ENCODE measurements at places on chromosomes 4 and X.

- no peak for DNase-seq
Observed at GRCh38 chr4:98571161-98571786, 87.1 kb downstream of the TSPAN5 start.

DNA sequence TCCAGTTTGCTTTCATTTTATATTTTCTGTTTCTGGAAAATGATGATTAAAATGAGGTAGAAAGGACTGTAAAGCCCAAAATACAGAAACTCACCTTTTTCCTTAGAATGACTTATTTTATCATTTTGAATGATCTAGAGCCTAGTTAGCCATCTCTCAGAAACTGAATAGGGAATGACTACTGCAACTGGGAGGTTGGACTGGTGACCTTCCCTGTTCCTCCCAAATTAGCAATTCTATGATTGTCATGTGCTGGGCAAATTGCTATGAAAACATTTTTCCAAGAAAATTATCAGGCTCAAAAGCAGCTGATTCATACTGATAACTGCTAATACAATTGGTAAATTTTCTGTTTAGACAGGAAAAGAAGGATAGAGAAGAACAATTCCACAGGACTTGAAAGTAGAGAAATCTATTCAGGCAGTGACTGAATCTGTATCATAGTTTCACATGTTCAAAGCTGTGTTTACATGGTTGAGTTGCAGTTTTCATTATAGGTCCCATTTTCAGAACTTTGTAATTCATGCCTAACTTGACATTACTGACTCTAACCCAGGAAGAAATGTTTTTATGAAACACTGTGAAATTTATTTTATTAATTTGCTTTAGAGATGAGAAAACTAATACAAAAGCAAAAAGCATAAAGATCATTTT is 43.4 kb upstream of the SEC24B start:
- no peak for DNase-seq

GRCh38 chr4:126899331-126899801 is 733.4 kb upstream of the INTU start:
- DNase-seq: no peak

DNA sequence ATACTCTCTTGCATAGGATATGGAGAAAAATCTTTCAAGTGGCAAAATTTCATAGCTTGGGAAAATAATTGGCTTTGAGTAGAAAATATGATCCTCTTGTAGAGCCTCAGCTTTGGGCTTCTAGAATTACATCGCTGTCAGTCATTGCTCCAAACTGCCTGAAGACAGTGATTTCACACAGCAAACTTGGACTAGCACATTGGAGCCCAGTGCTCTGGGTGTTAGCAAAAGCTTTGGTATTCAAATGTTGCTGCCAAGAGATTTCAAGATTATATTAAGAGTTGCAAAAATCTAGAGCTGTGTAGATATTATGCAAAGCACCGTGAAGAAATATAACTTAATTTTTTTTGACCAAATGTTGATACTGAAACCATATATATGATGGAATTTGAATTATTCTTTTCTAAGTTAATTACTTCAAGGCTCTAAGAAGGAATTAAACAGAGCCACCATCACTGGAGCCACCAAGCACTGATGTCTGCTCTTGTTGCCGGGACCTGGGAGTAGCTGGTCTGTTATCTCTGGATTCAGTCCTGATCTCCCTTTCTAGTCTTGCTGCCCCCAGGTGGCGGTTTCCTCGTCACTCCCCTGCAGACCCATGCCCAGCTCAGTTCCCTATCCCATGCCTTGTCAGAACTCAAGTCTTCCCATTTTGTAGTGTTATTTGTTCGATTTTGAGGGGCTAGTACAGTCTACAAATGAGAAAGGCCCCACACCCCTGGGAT is 260.7 kb upstream of the SFRP2 start:
- no peak for DNase-seq

DNA sequence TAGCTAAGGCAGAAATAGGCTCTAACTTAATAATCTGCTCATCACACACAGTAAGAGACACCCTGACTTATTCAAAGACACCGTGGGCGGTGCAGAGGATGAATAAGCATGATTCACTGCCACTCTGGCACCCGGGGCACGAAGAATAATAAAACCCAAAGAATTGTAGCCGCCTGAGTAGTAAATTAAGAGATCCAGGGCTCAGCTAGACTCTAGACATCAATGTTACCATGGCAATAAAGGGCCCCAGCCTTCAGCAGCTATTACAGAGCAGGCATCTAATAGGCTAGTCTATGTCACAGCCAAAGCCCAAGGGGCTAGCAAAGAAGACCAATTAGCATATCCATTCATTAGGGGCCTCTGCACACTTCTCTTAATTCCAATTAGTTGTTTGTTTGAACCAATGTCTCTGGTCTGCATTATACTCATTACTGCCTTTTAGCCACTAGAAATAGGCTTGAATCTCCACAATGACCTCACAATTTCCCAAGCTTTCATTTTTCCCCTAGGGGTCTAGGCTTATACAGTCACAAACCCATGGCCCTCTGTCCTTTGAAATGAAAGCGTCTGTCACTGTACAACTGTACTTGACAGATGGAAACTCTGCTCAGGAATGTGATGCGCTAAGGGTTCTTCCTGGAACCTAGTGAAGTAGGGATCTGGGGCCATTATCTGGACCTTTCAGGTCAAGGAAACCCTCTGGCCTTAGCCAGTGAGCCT is 3.0 kb upstream of the ATP1B4 start:
- DNase-seq: no peak

GRCh38 chrX:24890677-24891076 is 125.1 kb downstream of the ARX start:
- DNase-seq: no peak

DNA sequence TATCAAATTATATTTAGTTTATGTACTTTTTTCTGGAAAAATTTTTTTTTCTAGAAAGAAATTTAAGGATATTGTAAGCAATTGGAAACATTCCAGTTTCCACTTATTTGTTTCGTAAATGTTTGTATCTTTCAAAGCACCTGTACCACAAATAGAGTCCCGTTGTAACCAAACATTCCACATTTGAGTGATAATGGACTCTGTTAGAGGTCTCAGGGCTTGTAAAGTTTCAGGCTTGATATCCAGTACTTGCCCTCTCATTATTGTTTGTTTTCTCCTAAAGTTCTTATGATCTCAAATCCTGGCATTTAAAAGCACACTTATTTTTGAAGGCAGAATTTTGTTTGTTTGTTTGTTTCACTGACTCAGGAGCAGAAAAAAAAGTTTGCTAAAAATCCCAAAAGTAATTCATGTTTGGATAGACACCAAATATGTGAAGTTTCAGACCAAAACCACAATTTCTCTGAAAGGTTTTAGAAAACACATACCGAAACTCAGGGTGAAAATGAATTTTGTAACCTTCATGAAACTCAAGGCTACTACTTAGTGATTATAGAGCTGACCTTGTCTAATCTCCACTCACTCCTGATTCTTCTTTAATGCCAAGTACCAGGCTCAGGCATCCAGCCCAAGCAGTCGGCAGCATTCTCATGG is 5.7 kb upstream of the TMEM192 start:
- no peak for DNase-seq

DNA sequence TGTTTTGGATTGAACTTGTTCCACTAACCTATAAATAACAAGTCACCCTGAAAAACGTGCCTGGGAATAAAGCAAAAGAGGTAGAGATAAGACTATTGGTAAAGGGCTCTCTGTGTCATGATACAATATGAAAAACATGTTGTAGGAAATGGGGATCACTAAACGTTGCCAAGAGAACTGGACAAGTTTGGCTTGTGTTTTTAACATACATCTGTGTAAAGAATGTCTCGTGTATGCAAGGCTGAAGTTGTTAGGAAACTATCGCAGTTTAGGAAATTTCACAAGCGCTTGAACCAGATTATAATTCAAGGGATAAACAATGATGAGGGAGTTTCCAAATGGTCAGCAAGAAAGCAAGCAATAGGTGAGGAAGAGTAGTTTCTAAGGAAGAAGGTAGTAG is 655.8 kb downstream of the PCDH7 start:
- DNase-seq: no peak

- no peak for DNase-seq
Observed at GRCh38 chr4:19557161-19557560, 694.5 kb upstream of the SLIT2 start.

- no peak for DNase-seq
Observed at GRCh38 chr4:56496241-56496640, 9.3 kb upstream of the ARL9 start.

DNA sequence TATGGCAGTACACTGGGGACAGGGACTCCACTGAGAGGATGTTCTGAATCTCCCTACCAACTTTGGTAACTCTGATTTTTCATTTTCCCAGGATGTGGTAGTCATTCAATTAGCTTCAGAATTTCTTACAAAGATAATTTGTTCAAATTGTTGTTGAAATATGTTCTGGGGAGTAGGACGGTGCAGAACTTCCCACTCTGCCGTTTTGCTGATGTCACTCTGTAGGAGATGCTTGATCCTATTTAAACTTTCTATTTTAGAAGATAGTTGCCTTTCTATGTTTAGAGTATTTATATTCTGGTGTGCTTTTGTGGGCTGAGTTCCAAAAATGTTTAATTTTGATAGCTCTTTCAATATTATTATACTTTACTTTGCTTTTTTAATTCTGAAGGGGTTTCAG is 55.2 kb downstream of the ADAM29 start:
- no peak for DNase-seq

- DNase-seq: no peak
Observed at GRCh38 chrX:100353326-100353725, 56.7 kb downstream of the PCDH19 start.

DNA sequence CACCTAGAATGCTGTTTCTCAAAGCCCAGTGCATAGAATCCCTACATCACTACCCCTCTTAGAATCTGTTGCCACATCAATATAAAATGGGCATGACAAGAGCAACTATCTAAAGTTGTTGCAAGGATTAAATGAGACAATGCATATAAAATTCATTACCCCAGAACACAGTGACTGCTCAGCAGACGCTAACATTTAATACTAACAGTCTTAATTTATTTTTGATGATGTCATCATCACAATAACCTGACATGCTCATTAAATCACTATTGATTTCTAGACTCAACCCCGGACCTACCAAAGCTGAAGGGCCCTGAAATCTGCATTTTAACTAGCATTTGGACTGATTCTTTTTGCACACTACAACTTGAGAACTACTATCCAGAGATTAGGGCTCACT is 3.9 kb downstream of the ARSJ start:
- no peak for DNase-seq

DNA sequence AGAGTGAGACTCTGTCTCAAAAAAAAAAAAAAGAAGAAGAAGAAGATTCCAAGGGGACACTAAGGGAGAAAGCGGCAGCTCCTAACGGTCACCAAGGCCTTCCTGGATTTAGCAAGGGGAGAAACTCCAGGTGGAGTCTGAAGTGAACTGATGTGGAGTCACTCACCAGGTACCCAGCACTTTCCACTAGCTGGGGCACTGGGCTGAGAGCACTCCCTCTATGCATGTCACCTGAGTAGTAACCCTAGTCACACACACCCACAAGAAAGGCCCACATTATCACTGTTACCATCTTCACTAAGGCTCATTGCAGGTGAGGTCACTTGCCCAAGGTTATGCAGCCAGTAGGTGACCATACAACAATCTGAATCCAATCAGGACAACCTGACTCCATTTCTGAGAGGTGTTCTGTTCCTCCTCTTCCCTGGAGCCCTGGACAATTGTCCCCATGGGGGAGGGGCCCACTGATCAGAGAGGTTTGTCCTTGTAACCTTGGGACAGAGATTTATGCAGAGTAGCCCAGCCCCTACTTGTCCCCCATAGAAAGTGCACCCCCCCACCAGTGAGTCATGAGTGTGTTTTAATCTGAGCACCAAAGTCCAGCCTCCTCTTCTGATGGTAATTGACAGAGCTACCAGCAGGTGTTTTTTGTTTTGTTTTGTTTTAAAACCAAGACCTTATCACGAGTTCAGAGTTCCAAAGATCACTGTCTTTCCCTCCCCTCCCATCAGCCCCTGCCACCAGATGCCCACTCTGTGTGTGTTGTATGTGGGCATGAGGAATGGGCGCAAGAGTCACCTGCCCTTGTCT is 5.9 kb upstream of the SASH3 start:
- no peak for DNase-seq

- no peak for DNase-seq
Observed at GRCh38 chr4:107800706-107801105, 24.0 kb upstream of the SGMS2 start.

GRCh38 chrX:149962859-149963757 is 24.8 kb upstream of the EOLA2 start:
- DNase-seq: no peak

DNA sequence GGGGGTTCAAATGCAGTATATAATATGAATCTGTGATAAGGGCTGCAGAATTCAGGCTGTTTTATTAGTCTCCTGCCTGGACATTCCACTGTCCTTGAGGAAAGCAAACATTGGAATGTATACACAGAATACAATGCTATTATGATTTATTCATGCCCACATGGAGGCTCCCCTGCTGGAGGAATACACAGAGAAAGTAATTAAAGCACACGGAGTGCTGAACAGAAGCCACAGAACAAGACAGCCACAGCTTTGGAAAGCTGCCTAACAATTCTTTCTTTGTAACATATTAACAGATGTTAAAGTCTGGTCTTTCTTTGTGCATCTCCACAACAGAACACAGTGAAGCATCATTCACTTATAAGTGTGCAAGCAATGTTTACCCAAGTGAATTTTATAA is 155.8 kb downstream of the ARAP2 start:
- no peak for DNase-seq

DNA sequence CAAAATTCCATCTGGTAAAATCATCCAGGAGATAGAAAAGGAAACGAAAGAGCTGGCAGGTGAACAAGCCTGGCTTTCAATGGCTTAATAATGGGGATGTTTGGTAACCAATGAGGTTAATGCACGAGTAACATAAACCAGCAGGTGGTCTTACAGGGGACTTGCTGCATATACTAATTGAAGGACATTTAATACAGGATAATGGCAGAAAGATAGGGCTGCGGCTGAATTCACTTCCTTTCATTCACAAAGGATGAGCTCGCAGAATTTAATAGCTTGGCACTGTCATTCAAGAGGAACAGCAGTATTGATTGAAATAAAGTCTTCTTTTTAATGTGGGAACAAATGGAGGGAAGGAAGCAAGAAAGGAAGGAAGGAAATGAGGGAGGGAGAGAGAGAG is 156.3 kb upstream of the RAI2 start:
- DNase-seq: no peak

DNA sequence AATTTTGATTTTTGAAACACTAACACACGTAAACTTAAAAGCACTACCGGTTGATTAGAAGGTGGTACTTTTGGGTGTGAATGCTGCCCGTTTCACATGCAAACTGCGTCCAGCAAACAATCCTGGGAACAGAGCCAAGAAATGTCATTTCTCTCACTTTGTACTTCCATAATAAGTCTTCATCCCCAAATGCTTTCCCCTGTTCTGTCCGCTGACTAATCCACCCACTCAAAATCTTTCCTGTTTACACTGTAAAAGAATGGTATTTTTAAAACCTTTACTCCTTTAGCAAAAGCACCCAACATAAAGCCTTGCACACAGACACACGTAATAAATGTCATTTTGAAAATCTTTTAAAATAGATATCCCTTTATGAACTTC is 39.1 kb upstream of the PDLIM5 start:
- DNase-seq: no peak

DNA sequence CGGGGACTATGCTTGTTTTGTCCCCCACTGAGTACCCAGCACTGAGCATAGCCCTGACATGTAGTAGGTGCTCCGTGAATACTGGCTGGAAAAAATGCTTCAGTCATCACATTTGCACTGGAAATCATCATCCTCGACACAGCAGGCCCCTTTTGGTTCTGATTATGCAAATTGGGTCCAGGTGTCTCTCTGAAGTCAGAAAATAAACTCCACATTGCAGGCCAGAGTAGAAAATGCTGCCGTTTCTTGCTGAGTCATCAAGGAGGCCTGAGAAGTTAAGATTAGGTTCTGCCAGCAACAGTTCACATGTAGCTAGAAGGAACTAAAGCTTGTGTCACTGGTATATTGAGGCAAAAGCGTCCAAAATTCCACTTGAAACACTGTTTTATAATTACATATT is 15.0 kb upstream of the STK32B start:
- no peak for DNase-seq

Measured in activated gamma-delta T cell treated with anti-CD3 and anti-CD28 coated beads, Interleukin-2, amount 50 U/mL, for 16 hours (primary cell).